Activated CD4-positive, alpha-beta memory T cell treated with anti-CD3 and anti-CD28 coated beads, Interleukin-2, amount 10 ng/mL, durations not matched to agents 7 days and 5 days (primary cell): ENCODE measurements at places on chromosomes 13 and 19. TPM values are rescaled to one million over a fixed set of nuclear protein-coding genes. Genes with fewer than 3 reads are reported as not detected.

GRCh38 chr19:46731007-46731501 is 14.1 kb upstream of the PRKD2 start:
- peaks cover 60% of the 10 kb centered on the region for H3K36me3 ChIP-seq
- no peak for DNase-seq
- no peaks in the 10 kb centered on the region for H3K27me3 ChIP-seq

DNA sequence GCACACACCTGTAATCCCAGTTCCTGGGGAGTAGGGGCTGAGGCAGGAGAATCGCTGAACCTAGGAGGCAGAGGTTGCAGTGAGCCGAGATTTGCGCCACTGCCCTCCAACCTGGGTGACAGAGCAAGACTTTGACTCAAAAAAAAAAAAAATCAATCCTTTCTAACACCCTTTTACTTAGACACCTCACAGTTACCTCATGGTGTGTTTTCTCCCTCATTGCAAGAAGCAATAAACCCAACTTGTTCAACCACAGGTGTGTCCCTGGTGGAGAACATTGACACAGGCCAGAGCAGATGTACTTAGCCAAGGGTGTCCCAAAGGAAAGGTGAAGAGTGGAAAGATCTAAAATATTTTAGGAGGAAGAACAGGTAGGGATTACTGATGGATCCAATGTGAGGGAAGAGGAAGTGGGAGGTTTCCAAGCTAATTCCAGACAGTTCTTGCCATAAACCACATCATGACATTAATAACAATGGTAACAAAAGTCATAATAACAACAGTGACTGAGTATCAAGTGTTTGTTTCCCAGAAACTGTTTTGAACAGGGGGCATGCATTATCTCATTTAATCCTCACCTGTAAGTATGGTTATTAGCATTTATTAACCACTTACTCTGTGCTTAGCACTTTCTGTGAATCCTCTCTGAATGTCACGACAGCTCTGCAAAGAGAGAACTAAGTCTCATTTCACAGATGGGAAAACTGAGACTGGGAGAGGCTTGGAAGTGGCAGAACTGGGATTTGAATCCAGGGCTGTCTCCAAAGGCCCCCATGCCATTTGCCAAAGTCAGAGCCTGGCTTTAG is 3.1 kb upstream of the LYPD3 start:
- no peak overlapping the region for H3K27ac ChIP-seq
- H3K36me3 ChIP-seq: no peaks in the 10 kb centered on the region
- peaks cover 40% of the 10 kb centered on the region for H3K4me1 ChIP-seq

TMC4 gene
- 3.2 TPM for total RNA-seq

- no peaks in the 10 kb centered on the region for H3K4me1 ChIP-seq
- H3K27ac ChIP-seq: no peak overlapping the region
- no peak for DNase-seq
- H3K4me3 ChIP-seq: no peak overlapping the region
- no peaks in the 10 kb centered on the region for H3K36me3 ChIP-seq
These were observed 439.8 kb downstream of the TDRD3 start for GRCh38 chr13:60836821-60837220.

ENOX1 gene
- total RNA-seq: 0.38 TPM

GRCh38 chr13:110264685-110265275 is 42.2 kb downstream of the COL4A1 start:
- no peak overlapping the region for H3K4me3 ChIP-seq
- peaks cover 3% of the 10 kb centered on the region for H3K27me3 ChIP-seq

JSRP1 gene
- total RNA-seq: 0.73 TPM

DNA sequence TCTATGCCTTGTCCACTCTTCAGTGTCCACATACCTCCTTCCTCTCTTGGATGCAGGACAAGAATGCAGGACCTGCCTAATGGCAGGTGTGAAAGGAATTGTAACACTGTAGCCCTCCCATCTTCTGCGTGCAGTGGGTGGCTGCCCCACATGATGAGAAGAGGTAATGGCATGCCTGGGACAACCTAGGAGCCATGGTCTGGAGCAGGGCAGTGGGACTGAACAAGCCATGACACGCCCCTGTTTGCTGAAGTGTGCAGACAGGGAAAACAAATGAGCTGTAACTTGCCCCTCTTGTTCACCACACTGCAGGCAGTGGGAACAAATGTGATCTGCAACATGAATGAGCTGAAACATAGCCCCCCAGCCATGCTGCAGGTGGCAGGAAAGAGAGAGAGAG is 192.2 kb downstream of the PCDH17 start:
- no peaks in the 10 kb centered on the region for H3K36me3 ChIP-seq
- no peaks in the 10 kb centered on the region for H3K4me1 ChIP-seq
- no peak overlapping the region for H3K27ac ChIP-seq
- no peaks in the 10 kb centered on the region for H3K27me3 ChIP-seq

GRCh38 chr13:50991579-50992521 is 82.3 kb downstream of the RNASEH2B start:
- no peak overlapping the region for H3K4me3 ChIP-seq
- H3K27me3 ChIP-seq: no peaks in the 10 kb centered on the region
- no peak overlapping the region for H3K27ac ChIP-seq
- peaks cover 21% of the 10 kb centered on the region for H3K4me1 ChIP-seq

GRCh38 chr19:36973844-36974195 is 57.7 kb downstream of the ZNF568 start:
- H3K4me1 ChIP-seq: peaks cover 11% of the 10 kb centered on the region
- peaks cover 23% of the 10 kb centered on the region for H3K36me3 ChIP-seq
- H3K27me3 ChIP-seq: no peaks in the 10 kb centered on the region
- peak overlapping the region; percentile 64 for H3K27ac ChIP-seq
- DNase-seq: no peak

KIR3DL2 gene
- total RNA-seq: 0.75 TPM

CD37 gene
- total RNA-seq: 299 TPM

GRCh38 chr13:40619479-40619814 is 47.0 kb downstream of the FOXO1 start:
- H3K4me3 ChIP-seq: no peak overlapping the region
- DNase-seq: no peak

FLT1 gene
- total RNA-seq: 2.0 TPM

PLEKHF1 gene
- total RNA-seq: 53.9 TPM

DNA sequence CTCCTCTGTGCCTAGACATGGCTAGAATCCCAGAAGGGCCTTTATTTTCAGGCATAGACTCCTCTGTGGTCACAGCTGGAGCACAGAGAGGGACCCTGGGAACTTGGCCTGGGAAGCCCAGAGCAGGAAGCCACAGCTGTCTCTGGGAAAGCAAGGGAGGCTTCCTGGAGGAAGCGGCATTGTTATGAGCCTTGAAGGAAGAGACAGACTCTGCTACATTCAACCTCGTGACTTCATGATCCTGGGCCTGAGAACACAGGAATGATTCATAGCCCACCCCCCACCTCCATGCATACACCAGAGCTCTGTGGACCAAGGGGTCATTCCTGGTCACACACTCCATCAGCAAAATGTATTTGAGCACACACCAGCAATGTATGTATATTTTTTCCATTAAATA is 8.6 kb downstream of the RDH8 start:
- H3K4me3 ChIP-seq: no peak overlapping the region
- no peak overlapping the region for H3K27ac ChIP-seq
- H3K36me3 ChIP-seq: no peaks in the 10 kb centered on the region
- no peaks in the 10 kb centered on the region for H3K4me1 ChIP-seq
- no peak for DNase-seq
- peaks cover 6% of the 10 kb centered on the region for H3K27me3 ChIP-seq

DNA sequence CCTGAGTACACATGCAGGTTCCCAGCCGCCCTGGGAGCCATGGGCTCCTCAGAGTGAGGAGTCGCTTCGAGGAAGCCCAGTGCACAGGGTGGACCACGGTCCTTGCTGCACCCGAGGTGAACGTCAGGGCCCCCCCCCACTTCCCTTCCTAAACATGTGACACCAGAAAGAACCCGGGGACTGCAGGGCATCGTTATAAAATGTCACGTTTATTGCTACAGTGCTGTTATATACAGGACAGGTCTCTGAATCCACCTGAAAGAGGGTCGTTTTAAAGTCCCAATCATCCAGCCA is 3.8 kb upstream of the UQCR11 start:
- H3K4me3 ChIP-seq: no peak overlapping the region
- peak overlapping the region; percentile 66 for H3K27ac ChIP-seq
- H3K4me1 ChIP-seq: peaks cover 38% of the 10 kb centered on the region
- peak; percentile 26 for DNase-seq
- no peaks in the 10 kb centered on the region for H3K27me3 ChIP-seq

CLDND2 gene
- 8.2 TPM for total RNA-seq

NPAS1 gene
- 0.48 TPM for total RNA-seq

GRCh38 chr13:52348983-52349780 is 56.8 kb downstream of the THSD1 start:
- H3K4me1 ChIP-seq: peaks cover 6% of the 10 kb centered on the region
- no peak overlapping the region for H3K27ac ChIP-seq
- no peak for DNase-seq

IGFLR1 gene
- total RNA-seq: 90.5 TPM

MISP3 gene
- total RNA-seq: 3.2 TPM

- H3K4me3 ChIP-seq: no peak overlapping the region
- H3K4me1 ChIP-seq: no peaks in the 10 kb centered on the region
- no peaks in the 10 kb centered on the region for H3K36me3 ChIP-seq
These were observed 29.5 kb downstream of the CRTC1 start for GRCh38 chr19:18712981-18713380.

DNA sequence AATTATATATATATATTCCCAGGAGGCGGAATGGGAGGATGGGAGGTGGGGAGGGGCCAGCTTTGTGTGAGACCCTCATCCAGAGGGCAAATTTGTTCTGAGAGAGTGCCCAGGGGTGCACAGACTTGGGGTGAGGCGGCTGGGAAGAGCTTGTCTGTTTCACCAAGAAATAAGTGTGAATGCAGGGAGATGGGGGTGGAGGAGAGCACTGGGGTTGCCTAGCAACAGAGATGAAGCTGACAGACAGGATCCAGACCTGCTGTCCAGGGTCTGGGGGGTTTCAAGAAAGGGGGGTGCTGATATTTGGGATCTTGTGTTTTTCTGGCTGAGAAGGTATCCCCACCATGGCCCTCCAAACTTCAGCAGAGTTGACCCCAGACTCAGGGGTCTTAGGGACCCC is 18.6 kb upstream of the TNFAIP8L1 start:
- DNase-seq: no peak
- peaks cover 2% of the 10 kb centered on the region for H3K27me3 ChIP-seq

- no peaks in the 10 kb centered on the region for H3K4me1 ChIP-seq
- peaks cover 49% of the 10 kb centered on the region for H3K36me3 ChIP-seq
- H3K4me3 ChIP-seq: no peak overlapping the region
- H3K27ac ChIP-seq: no peak overlapping the region
These were observed 12.9 kb upstream of the RPS15 start for GRCh38 chr19:1425102-1425837.

SYDE1 gene
- total RNA-seq: not detected

- no peak for DNase-seq
- H3K4me1 ChIP-seq: no peaks in the 10 kb centered on the region
- H3K4me3 ChIP-seq: no peak overlapping the region
- H3K27me3 ChIP-seq: no peaks in the 10 kb centered on the region
These were observed 73.6 kb downstream of the SIPA1L3 start for GRCh38 chr19:37980419-37981170.

- H3K27ac ChIP-seq: no peak overlapping the region
- H3K27me3 ChIP-seq: peaks cover 5% of the 10 kb centered on the region
- DNase-seq: no peak
- no peak overlapping the region for H3K4me3 ChIP-seq
- no peaks in the 10 kb centered on the region for H3K4me1 ChIP-seq
These were observed 77.5 kb upstream of the SCEL start for GRCh38 chr13:77457966-77458365.

DNA sequence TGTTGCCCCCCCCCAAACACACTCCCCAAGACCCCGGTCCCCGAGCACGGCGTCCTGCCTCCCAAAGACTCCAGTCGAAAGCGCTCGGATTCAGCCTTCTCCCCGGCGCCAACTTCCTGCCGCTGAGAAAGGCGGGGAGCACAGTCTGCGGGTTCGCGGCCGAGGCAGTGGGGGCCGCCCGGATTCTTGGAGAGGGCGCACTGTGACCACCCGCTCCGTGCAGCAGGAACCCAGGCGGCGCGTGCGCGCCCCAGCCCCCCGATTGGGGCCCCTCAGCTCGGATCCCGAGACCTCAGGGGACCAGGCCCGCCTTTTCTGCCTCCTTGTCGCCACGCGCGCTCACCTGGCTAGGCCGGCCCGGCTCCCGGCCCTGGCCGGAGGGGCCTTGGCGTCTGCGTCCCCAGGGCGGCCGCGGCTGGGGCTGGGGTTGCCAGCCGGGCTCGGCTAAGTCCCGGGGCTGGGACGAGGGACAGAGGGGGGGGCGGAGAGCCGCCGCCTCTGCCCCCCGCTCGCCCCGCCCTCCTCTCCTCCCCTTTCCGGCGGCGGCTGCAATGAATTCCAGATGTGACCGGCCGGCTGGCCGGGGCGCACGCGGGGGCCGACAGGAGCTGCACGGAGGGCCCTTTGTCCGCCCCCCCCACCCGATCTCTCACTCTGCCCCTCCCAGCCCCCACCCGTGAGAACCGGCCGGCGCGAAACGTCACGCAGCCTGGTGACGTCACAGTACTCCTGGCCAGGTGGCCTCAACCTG is at the start of gene S1PR2:
Gene S1PR2, minus strand, starts transcription at position 471 of the 751 bp plus-strand sequence. CDS start 6,426 bp downstream, outside the sequence.
- H3K36me3 ChIP-seq: no peaks in the 10 kb centered on the region
- DNase-seq: peak; percentile 71
- H3K27me3 ChIP-seq: no peaks in the 10 kb centered on the region
- peaks cover 24% of the 10 kb centered on the region for H3K4me1 ChIP-seq
- H3K4me3 ChIP-seq: peak within 1 kb of the TSS; percentile 86
- peak within 1 kb of the TSS; percentile 52 for H3K27ac ChIP-seq

- H3K27me3 ChIP-seq: no peaks in the 10 kb centered on the region
- no peak for DNase-seq
- no peaks in the 10 kb centered on the region for H3K4me1 ChIP-seq
- H3K27ac ChIP-seq: no peak overlapping the region
These were observed 370.7 kb downstream of the HS6ST3 start for GRCh38 chr13:96460609-96461008.

- H3K4me1 ChIP-seq: no peaks in the 10 kb centered on the region
- H3K27me3 ChIP-seq: peaks cover 29% of the 10 kb centered on the region
- H3K27ac ChIP-seq: no peak overlapping the region
- no peak overlapping the region for H3K4me3 ChIP-seq
- DNase-seq: no peak
- no peaks in the 10 kb centered on the region for H3K36me3 ChIP-seq
These were observed 271.4 kb downstream of the NALCN start for GRCh38 chr13:101144808-101145419.

- no peak overlapping the region for H3K27ac ChIP-seq
- no peaks in the 10 kb centered on the region for H3K27me3 ChIP-seq
- no peak for DNase-seq
- peaks cover 4% of the 10 kb centered on the region for H3K36me3 ChIP-seq
These were observed 91.5 kb upstream of the FRY start for GRCh38 chr13:31940076-31940475.

DNA sequence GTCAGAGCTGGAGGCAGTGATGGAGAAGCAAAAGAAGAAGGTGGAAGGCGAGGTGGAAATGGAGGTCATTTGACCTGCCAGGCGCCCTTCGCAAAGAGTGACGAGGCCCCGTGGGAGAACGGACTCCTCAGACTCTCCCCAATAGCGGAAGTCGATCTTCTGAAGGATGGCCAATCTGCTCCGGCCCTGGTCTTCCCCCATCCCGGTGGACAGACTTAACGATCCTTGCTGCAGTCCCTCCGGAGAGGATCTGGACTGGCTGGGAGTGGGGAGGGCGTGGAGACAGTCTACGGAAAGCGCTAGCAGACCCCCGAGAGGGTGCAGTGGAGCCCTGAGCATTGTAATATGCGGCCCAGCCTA is 11.9 kb downstream of the EPS8L1 start:
- no peak overlapping the region for H3K27ac ChIP-seq
- peaks cover 50% of the 10 kb centered on the region for H3K27me3 ChIP-seq
- peaks cover 26% of the 10 kb centered on the region for H3K4me1 ChIP-seq
- no peak for DNase-seq

GRCh38 chr19:44745341-44745831 is 3.1 kb upstream of the BCL3 start:
- DNase-seq: no peak
- H3K27me3 ChIP-seq: peaks cover 4% of the 10 kb centered on the region
- no peak overlapping the region for H3K4me3 ChIP-seq
- H3K4me1 ChIP-seq: peaks cover 52% of the 10 kb centered on the region
- H3K36me3 ChIP-seq: peaks cover 13% of the 10 kb centered on the region
- H3K27ac ChIP-seq: peak overlapping the region; percentile 28
